ENCODE measurements at places on chromosomes 2 and 18.

GRCh38 chr2:20578895-20579825, 71.7 kb downstream of the HS1BP3 start:
- no peak for DNase-seq
- no peaks in the 10 kb centered on the region for H3K27me3 ChIP-seq
- no peaks in the 10 kb centered on the region for H3K36me3 ChIP-seq
- no peak overlapping the region for H3K27ac ChIP-seq
- peaks cover 20% of the 10 kb centered on the region for H3K4me1 ChIP-seq

- H3K27me3 ChIP-seq: no peaks in the 10 kb centered on the region
- no peak overlapping the region for H3K27ac ChIP-seq
- no peak for DNase-seq
Observed at GRCh38 chr2:39919511-39920306, 140.7 kb upstream of the THUMPD2 start.

GRCh38 chr2:241804326-241805229, 4.4 kb upstream of the NEU4 start:
- H3K27me3 ChIP-seq: peaks cover 14% of the 10 kb centered on the region
- no peaks in the 10 kb centered on the region for H3K36me3 ChIP-seq
- no peak for DNase-seq
- peak overlapping the region; percentile 34 for H3K4me3 ChIP-seq

GRCh38 chr18:35172451-35173035, 68.3 kb upstream of the ZNF397 start:
- H3K27ac ChIP-seq: no peak overlapping the region
- no peaks in the 10 kb centered on the region for H3K4me1 ChIP-seq
- no peaks in the 10 kb centered on the region for H3K36me3 ChIP-seq
- DNase-seq: no peak
- no peak overlapping the region for H3K4me3 ChIP-seq

DNA sequence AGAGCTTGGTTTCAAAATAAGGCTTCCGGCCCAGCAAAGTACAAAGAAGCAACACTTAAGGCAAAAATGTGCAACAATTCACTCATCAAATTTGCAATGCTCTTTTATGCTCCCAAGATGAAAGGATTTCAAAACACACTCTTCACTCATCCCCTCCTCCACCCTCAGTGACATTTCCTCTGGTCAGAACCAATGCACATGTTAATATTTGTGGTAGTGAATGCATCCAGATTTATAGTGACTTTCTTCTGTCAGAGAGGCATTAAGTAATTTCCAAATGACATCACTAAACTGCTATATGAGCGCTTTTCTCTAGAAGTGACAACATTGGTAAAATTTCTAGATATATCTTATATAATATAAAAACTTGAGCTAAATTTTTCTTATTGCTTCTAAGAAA, 800.4 kb downstream of the NRXN1 start:
- DNase-seq: no peak
- no peaks in the 10 kb centered on the region for H3K36me3 ChIP-seq
- no peak overlapping the region for H3K27ac ChIP-seq

DNA sequence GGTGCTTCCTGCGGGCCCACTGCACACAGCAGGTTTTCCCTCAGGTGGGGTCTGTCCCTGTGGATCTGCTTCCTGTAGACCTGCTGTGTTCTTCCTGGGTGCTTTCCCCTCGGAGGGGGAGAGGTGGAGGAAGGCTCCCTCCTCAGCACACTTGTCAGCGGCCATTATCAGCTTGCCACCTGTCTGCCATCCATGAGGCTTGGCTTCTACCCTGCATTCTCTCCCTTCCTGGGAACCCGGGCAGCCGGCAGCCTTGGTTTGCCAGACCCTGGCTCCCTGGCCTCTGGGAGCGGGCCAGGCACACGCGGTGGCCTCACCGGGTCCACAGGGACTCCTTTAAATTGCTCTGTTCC, 58.5 kb downstream of the INPP5D start:
- peaks cover 46% of the 10 kb centered on the region for H3K36me3 ChIP-seq
- DNase-seq: no peak
- H3K4me3 ChIP-seq: no peak overlapping the region
- H3K27me3 ChIP-seq: no peaks in the 10 kb centered on the region
- no peak overlapping the region for H3K27ac ChIP-seq
- peaks cover 76% of the 10 kb centered on the region for H3K4me1 ChIP-seq

GRCh38 chr18:44716697-44717163, 36.0 kb downstream of the SETBP1 start:
- H3K27me3 ChIP-seq: no peaks in the 10 kb centered on the region
- H3K27ac ChIP-seq: no peak overlapping the region
- no peaks in the 10 kb centered on the region for H3K36me3 ChIP-seq

- H3K4me3 ChIP-seq: no peak overlapping the region
- H3K4me1 ChIP-seq: no peaks in the 10 kb centered on the region
- DNase-seq: no peak
- no peak overlapping the region for H3K27ac ChIP-seq
Observed at GRCh38 chr2:152395572-152395971, 60.6 kb downstream of the FMNL2 start.

GRCh38 chr18:42165922-42166513, 211.0 kb downstream of the PIK3C3 start:
- H3K4me3 ChIP-seq: no peak overlapping the region
- no peaks in the 10 kb centered on the region for H3K36me3 ChIP-seq
- no peak for DNase-seq

DNA sequence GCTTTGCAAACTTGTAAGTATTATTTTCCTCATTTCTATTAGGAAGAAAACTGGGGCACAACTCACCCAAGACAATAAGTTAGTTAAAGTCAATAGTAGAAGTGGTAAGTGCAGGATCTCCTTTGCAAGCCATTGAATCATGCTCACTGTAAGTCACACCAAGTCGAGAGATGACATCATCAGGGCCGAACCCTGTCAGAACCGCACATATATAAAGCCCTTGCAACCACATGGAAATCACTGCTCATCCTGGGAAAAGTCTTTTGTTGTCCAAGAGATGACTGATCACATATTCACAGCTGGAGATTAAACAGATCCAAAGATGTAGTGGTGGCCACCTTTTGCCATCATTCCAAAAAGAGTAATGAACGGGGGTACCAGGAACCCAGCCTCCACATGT, 484.8 kb upstream of the ID2 start:
- H3K4me1 ChIP-seq: peaks cover 4% of the 10 kb centered on the region
- H3K27me3 ChIP-seq: no peaks in the 10 kb centered on the region
- DNase-seq: no peak
- H3K4me3 ChIP-seq: no peak overlapping the region
- peaks cover 2% of the 10 kb centered on the region for H3K36me3 ChIP-seq

DNA sequence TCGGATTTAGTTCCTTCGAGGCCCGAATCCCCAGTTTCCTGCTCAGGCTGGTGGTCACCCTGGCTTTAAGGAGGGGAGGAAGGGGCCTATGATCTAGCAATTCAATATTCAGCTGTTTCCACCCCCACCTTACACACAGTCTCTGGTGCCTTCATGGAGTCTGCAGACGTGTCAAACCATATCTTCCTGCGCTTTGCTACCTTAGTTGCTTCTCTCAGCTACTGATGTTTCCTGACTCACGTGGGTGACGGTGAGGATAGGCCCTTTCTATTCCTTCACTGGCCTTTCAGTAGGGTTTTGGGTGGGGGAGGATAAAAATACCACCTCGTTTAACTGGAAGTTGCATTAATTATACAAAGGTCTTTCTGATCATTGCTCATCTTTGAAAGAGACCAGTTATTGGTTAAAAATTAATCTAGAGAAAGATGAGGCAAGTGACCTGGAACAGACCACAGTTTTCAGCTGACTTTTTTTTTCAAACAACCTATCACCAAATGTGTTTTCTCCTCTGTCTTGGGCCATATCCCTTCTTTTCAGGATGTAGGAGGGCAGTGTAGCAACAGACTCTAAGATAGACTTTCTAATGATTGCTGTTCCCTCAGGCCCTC, 49.7 kb downstream of the SH2D6 start:
- no peak overlapping the region for H3K27ac ChIP-seq
- no peak for DNase-seq
- peaks cover 11% of the 10 kb centered on the region for H3K4me1 ChIP-seq

DNA sequence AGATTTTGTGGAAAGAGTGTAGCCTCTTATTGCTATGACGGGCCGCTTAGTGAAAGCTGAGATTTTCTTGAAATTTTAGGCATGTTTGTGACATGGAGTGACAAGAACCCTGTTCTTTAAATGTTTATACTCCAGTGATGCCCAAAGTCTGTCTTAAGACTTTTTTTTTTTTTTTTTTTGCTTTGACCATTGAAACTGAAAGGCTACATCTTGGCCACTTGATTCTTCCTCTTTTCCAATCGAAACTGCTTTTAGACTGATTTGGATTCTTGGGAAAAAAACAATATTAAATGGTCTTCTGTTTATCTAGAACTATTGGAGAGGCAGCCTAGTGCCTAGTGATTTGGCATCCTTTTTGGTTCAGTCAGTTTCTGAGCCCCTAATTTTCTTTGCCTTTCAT, 2.4 kb upstream of the SLC8A1 start:
- peaks cover 8% of the 10 kb centered on the region for H3K4me1 ChIP-seq
- peaks cover 7% of the 10 kb centered on the region for H3K27me3 ChIP-seq
- no peak for DNase-seq
- H3K4me3 ChIP-seq: no peak overlapping the region
